ENCODE measurements at places on chromosomes 2 and 18. TPM values are rescaled to one million over a fixed set of nuclear protein-coding genes. Genes with fewer than 3 reads are reported as not detected.

CYP27C1 gene
- 1.0 TPM for total RNA-seq

IL1R1 gene
- not detected for total RNA-seq

LIPG gene
- total RNA-seq, result 15.0 TPM

RGPD4 gene
- not detected for total RNA-seq

UBR3 gene
- total RNA-seq, result 20.2 TPM

TFCP2L1 gene
- not detected for total RNA-seq

ANKRD30BL gene
- total RNA-seq, result not detected

EMILIN2 gene
- total RNA-seq, result 0.06 TPM

ALPI gene
- not detected for total RNA-seq

STAM2 gene
- total RNA-seq, result 12.6 TPM

XDH gene
- total RNA-seq, result not detected

SMYD1 gene
- total RNA-seq, result not detected

FAM237A gene
- total RNA-seq, result not detected
